ENCODE measurements at places on chromosomes 13 and 19. TPM values are rescaled to one million over a fixed set of nuclear protein-coding genes. Genes with fewer than 3 reads are reported as not detected.

GRCh38 chr13:79966059-79966458, 374.9 kb downstream of the SPRY2 start:
- DNase-seq: no peak

- DNase-seq: no peak
Measured at GRCh38 chr19:17794731-17795494, at the start of gene B3GNT3. B3GNT3 (plus strand) TSS chr19:17795138; CDS start chr19:17807808, 12,670 bp downstream.

DNA sequence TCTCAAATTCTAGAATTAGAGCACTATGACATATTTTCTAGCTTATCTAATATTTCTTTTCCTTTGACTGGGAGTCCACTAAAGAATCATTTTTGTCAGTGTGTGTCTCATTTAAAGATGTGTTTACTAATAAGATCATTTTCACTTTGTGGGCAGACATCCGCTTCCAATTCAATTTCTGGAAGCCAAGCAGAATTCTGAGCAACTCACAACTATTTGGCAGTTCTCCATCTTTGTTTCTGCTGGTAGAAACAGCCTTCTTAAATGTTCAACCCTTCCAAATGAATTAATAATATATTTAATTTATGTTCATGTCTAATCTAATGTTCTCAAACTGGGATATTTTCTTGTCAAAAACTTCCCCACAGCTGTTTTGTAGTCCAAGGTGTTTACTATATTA, 411.8 kb downstream of the KCTD12 start:
- DNase-seq: no peak

GRCh38 chr19:56538254-56538760, 441 bp upstream of the ZFP28 start:
- peak; percentile 86 for DNase-seq

GRCh38 chr13:96223231-96223630, 133.3 kb downstream of the HS6ST3 start:
- no peak for DNase-seq

DNA sequence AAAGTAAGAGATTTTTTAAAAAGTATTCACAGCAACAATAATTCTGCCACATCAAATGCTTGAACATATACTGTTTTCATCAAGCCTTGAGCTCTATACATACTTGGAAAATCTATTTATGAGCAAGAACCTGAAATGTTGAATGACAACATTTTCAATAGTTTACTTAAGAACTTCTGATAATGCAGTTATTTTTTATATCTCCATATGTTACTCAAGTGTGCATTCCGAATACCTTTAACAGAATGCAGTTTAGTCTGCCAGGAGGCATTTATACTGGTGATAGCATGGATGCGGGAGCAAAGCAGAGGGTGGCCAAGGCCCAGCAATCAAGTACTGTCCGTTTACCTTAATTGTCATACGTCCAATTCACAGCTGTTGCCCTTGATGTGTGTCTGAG, 589.5 kb downstream of the KCTD12 start:
- DNase-seq: no peak

DNA sequence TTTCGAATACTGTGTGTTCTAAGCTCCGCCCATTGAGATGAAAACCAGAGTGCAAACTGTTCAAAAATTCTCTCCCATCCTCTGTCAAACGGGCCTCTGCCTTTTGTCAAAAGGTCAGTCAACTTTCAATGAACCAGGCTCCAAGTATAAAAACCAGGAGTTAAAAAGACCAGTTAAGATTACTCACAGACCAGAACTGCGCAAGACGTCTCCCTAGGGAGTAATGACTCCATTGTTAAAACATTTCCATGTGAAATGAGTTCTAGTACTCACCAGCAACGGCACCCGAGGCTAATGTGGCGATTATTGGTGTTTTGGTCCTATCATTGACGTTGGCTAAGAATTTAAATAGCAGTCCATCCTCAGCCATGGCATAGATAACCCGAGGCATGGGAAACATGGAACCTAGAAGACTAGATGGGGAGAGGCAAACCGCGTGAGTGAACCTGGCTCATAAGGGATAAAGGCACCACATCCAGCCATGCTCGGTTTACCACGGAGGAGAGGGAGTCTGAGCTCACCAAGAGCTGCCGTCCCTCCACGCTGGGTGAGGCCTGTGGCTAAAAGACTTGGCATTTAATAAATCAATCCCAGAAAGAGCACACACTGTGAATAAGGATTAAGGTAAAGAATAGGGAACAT, 73.3 kb downstream of the SLC7A1 start:
- DNase-seq: no peak

- no peak for DNase-seq
Measured at GRCh38 chr19:18749362-18750231, 41.5 kb downstream of the COMP start.

GRCh38 chr19:14073261-14073924, 807 bp downstream of the MISP3 start:
- DNase-seq: peak; percentile 84

DNA sequence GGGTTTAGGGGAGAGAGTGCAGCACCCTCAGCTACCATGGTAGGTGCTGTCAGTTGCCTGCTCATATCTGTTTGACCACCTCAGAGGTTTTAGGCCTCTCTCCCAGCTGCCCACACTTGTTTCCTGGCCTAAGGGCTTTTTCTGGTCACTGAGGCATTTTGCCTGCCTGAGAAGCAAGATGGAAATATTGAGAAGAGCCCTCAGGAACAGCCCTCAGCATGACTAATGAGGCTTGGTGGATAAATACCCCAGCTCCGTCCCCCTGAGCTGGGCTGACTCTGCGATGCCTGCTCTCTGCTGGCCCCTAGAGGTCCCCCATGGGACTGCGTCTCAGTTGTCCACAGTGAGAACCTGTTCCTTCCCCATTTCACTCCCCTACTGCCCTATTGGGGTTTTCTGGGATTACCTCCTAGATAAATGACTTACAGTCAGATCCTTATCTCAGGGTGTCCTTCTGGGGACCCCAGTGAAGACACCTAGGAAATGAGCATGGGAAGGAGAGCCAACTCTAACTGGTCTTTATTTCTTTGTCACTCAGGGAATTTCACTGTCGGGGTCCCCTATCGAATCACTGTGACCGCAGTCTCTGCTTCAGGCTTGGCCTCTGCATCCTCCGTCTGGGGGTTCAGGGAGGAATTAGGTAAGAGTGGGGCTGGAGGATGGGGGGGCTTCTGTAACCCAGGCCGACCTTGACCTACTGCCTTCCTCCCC, 13.3 kb downstream of the PALM3 start:
- peak; percentile 73 for DNase-seq

DNA sequence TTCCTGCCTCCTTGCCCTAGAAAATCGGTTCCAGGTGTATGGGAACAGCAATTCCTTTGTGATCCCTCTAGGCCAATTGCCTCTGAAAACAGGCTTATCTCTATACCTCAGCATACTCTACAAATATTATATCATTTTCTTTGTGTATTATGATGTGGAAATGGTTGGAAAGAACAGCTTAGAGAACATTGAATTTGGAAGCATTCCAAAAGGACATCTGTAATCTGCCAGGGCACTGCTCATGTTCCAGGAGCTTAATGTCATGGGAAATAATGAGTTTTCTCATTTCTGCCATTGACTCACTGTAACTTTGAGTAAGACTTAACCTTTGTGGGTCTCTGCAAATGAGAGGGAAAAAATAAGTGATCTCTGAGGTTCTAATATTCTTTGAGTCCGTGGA, 147.3 kb downstream of the UFM1 start:
- DNase-seq: no peak

- DNase-seq: no peak
Measured at GRCh38 chr19:19873381-19873780, 7.7 kb downstream of the ZNF253 start.

DNA sequence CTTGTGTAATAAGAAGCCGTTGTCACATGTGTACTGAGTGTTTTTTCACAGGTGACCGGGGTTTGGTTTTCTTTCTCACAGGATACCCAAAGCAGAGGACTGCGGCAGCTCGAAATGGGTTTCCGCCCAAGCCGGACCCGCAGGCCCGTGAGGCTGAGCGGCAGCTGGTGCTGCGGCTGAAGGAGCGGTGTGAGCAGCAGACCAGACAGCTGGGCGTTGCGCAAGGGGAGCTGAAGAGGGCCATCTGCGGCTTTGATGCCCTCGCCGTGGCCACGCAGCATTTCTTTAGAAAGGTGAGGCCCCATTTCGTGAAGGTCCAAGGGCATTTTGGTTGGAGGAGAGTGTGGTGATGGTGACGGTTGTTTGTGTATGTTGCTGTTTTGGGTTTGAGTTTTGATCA, 236.3 kb downstream of the SLC7A1 start:
- DNase-seq: no peak

GRCh38 chr13:109447667-109448066, 338.7 kb downstream of the IRS2 start:
- DNase-seq: no peak

DNA sequence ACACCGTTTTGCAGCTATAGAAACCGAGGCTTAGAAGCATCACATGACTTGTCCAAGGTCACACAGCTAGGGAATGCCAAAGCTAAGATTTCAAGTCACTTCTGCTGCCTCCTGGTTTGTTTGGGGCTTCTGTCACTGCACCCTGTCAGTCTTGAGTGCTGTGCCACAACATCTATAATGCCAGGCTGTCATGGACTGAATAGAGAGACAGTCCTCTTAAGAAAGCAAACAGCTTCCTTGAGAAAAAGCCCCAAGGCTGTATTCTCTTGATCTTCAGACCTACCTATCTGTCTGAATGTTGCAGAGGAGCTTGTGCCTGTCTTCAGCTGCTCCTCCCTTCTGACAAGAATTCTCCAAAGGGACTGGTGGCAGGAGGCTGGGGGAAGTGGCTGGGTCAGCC, 81.6 kb downstream of the OLFM4 start:
- no peak for DNase-seq

- no peak for DNase-seq
Measured at GRCh38 chr19:19111136-19111835, 27.0 kb downstream of the TMEM161A start.

DNA sequence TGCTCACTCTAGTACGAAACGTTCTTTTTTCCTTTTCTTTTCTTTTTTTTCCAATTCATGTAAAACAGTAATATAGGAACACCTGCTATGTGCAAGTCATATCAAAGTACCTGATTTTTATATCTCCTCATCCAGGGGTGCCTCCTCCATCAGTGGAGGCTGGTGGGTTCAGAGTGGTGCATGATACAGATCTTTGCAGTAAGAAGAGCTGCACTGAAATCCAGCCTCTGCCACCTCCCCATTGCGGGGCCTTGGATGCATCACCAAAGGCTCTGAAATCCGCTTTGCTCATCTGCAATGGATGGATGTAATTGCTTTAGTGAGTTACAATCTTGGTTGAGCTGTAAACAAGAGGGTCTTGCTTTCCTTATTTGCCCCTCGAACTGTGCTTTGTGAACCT, 38.3 kb downstream of the GPR12 start:
- no peak for DNase-seq

DNA sequence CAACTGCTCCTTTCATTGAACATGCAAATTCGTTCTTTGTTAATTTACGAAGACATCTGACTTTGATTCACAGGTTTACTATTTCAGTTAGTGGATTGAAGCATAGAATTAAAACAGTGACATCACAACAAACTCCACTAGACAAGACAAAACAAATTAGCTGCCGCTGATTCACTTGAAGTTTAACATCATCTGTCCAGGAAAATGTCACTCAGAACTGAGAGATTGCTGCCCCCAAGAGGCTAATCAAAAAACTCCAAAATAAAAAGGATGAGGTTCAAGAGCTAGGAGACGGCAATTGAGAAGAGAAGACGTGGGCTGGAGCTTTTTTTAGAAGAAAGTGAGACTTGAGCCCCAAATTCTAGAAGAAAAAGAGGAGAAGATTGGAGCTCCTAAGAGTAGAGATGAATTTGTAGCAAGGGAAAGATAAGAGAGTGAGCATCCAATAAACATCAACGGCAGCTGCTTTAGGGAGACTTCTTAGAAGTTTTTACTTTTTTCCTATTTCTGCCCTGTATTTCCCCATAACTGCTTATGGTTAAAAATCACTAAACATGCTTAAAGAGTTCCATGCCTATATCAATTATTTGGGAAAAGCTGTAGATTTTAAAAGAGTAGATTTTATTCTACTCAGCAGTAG, 40.8 kb upstream of the TPP2 start:
- DNase-seq: peak; percentile 11

Gene REEP6
- polyA plus RNA-seq: 4.0 TPM

Gene S1PR4
- 344 TPM for polyA plus RNA-seq

Gene PRR36
- not detected for polyA plus RNA-seq

Gene PSG11
- polyA plus RNA-seq: not detected

Gene ZNF177
- 0.52 TPM for polyA plus RNA-seq

Gene MUC16
- not detected for polyA plus RNA-seq

Gene LRRC63
- 1.1 TPM for polyA plus RNA-seq

Gene ZNF600
- polyA plus RNA-seq: 42.4 TPM

Gene PLIN4
- 0.03 TPM for polyA plus RNA-seq

Gene C1QTNF9B
- polyA plus RNA-seq: not detected

Gene TSSK6
- polyA plus RNA-seq: not detected

Gene SIGLEC10
- polyA plus RNA-seq: 0.39 TPM

Gene LRRC8E
- polyA plus RNA-seq: not detected

Gene WASF3
- 0.12 TPM for polyA plus RNA-seq

Gene PODNL1
- polyA plus RNA-seq: not detected
